ENCODE measurements at places on chromosomes 4 and X.

DNA sequence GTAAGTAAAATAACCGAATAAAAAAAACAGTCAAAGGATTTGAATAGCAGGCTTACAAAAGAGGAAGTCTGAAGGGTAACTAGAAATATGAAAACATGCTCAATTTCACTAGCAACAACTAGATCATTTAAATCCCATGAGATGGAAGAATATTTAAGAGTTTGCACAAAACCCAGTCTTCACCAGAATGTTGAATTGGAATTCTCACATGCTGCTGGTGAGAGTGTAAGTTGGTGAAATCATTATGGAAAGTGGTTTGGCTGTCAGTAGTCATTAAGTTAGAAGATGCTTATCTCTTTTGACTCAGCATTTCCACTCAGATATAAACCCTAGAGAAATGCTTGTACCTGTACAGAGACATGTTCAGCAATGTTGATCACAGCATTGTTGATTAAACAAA is 110.1 kb downstream of the PGRMC2 start:
- no peak for DNase-seq

GRCh38 chr4:88734403-88734949 is 36.8 kb upstream of the NAP1L5 start:
- DNase-seq, result no peak

- no peak for DNase-seq
Measured at GRCh38 chrX:133213117-133213516, 5.0 kb downstream of the TFDP3 start.

GRCh38 chrX:128897621-128898020 is 625.7 kb downstream of the SMARCA1 start:
- no peak for DNase-seq

- DNase-seq, result no peak
Measured at GRCh38 chr4:23903859-23904438, 14.1 kb upstream of the PPARGC1A start.

DNA sequence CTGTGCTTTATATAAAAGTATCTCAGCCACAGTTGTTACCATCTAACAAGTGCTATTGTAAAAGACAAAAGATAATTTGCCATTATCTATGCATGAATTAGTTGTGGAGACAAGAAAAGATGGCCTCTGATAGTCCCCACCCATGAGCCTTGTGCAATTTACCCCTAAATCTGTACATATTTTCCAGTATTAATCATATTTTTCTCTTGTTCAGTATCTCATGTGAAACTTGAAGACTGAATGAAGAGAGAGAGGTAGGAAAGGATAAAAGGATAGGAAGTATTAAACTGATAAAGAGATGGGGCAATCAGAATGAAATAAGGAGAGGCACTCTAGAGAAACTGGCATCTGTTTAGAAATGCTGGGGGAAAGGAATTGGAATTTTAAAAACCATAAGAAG is 3.7 kb downstream of the MYOZ2 start:
- DNase-seq, result no peak

DNA sequence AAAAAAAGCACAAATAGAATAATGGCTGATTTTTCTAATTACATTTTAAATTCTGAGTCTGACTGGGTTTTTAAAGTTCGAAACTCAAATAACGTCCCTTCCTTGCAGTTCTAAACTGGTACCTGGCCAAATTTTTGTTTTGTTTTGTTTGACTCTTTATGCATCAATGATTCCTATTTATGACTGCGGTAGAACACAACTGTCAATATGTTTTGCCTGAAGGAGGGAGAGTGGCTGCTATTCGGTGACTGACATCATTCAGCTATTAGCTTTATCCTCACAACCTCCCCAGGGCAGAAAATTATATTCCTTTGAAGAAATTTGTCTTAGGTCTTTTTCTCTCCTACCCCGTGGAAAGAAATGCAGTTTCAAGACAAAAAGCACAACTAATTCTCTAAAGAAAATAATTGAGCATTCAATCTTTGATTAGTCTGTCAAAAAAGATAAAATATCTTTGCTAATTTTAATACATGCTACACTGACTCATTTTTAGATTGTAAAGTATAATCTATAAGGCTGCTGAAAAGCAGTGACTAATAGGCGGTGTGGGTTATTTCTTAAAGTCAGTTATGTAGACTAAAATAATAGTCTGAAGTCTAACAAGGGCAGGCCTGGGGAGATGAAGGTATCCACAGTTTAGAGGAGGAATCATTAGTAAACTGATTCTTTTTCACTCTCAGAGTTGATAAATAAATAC is 61.9 kb downstream of the TMEM150C start:
- DNase-seq, result no peak

- DNase-seq, result no peak
Measured at GRCh38 chr4:68987007-68987406, 35.4 kb upstream of the UGT2A3 start.

DNA sequence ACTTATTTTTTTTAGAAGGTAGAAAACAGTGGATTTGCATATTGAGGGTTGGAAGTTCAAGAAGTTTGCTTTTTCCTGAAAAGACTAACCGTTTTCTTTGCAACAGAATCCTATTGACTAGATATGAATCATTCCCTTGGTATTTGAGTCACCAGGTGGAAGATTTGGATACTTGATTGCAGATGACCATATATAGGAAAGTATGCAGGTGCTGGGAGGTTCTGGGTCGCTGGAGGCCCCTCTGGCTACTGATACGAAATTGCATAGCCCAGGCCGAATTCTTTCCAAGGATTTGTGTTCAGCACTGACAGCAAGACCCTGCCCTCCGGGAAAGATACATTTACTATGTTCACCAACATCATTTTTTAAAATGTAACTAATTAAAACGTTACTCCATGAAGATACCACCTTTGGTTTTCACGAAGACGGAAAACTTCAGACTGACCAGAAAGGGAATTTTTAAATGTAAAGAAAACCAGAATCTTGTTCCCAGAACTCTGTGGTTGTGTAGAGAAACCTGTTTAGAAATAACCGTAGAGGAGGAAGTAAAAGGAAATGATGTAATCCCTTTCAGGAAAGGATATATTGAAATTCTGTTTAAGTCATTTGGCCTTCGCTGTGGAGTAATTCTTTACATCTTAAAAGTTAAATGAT is 946 bp downstream of the ANXA3 start:
- DNase-seq, result no peak

DNA sequence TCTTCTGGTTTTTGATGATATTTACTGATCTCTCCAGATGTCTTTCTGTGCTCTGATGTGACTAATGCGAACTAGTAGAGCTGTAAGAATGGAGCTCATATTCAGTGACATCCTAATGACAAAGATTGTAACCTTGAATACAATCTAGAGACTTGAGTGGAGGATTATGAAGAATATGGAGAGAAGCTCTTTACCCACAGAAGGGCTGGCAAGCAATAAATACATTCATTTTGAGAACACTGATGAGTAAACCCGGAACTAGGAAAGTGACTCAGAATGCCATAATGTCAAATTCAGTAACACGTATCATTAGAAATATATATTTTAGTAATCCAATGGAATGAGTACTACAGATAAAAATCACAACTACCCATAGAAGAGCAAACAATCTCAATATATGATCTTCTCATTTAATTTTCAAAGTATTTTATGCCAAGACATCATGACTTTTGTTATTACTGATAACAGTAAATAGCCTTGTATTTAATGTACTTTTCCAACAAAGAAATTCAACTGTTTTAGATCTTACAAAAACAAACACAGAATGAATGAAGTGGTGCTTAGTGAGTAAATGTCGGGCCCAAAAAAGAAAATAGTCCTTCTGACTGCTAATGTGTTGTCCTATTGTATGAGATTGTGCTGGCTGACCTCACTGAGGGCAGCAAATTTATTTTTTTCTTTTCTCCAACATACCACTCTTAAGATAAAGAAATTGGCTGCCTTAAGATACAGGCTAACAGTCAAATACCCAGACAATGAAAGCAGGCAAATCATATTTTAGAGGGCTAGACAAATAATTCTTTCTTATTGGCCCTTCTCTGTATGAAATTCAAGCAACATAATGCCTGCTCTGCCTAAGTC is 49.2 kb upstream of the HDAC8 start:
- DNase-seq, result no peak

- no peak for DNase-seq
Measured at GRCh38 chr4:85548116-85548515, 73.2 kb downstream of the ARHGAP24 start.

DNA sequence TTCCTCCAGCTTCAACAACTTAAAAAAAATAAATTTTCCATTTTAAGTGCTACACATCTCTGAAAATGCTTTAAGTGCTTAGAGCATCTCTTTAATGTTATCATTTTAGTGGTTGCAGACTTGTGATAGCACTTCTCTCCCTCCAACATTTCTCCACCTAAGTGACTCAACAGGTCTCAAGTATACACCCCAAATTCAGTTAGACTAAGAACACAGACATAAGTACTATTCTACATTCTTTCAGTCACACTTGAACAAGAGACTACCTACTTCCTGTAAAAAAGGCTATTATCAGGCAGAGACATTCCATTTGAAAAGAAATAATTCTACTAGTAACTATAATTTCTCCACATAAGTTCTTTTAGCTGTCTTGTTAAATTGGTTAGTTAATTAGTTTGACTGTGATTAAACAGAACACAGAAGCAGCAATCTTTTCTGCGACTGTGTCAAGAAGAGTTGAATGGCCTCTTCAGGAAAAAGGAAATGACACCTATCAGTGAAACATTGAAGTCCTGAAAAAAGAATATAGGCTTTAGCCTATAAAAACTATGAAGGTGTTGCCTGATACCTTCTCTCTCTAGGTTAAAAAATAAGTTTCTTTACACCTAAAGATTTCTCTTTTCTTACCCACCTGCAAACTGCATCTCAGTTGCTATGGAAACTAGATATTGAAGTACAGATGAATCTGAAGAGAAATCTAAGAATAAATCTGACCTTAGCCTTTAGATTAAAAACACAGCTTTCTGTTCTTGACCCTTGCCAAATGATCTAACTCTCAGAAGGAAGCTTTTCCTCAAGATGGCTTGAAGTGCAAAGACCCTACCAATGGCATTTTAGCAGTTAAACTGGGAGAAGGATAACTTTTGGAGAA is 18.0 kb downstream of the NAF1 start:
- no peak for DNase-seq

DNA sequence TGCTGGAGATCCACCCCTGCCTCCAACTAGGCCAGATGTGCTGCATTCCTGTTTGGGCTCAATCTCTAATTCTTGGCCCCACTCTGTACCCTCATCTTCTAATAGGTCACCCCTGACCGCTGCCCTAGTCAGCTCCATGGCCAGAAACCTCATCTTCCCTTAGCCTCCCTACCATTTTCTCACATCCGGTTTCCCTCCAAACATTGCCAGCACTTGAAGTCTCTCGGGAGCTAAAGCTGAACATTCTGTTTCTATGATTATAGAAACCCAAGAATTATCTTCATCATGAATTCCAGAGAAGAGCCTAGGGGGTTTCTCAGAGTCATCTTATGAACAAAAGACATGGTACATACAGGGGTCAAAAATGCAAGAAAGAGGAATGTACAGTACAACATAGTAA is 179.7 kb downstream of the AMELX start:
- no peak for DNase-seq

DNA sequence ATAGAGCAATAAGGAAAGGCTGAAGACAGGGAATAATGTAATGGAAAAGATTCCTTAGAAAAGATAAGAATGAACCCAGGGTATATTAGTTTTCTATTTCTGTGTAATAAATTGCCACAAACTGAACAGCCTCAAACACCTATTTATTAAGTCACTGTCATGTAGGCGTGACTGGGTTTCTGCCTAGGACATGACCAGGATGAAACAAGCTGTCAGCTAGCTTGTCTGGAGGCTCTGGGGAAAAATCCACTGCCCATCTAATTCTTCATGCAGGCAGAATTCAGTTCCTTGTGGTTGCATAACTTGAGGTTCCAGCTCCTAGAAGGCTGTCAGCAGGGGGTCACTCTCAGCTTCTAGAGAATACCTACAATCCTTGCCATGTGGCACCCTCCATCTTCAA is 277.7 kb downstream of the TMA16 start:
- DNase-seq, result no peak

DNA sequence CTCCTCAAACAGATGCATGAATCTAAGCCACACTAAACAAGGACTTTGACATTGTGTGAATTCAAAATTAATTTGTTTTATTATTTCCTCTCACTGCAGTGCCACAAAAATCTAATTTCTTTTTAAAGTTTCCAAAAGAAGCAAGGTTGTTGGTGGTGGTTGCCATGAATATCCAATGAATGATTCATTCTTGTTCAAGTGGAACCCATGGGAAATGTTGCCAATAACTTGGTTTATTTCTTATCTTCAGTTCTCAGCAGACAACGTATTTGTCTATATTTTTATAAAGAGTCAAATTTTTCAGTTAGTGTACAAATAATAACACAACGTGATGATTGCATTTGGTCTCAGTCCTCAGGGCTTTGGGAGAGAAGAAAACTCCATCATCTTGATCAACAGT is 309.4 kb upstream of the NOCT start:
- no peak for DNase-seq

- DNase-seq, result no peak
Measured at GRCh38 chr4:130197946-130198345, 1102.0 kb downstream of the C4orf33 start.

DNA sequence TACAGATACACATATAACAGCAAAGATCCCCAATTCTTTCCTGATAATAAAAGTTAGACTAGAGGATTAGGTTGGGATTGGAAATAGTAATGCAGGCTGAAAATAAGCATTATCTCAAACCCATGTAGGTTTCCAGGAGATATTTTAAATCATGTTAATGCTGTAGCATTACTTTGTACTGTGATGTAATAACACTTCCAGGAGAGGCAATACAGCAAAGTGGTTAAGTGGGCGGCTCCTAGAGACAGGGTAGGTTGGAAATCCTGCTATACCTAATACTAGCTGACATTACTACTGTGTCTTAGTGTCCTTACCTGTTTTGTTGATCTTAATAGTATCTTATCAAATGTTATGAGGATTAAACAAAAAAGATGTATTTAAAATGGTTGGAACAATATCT is 9.6 kb downstream of the PAICS start:
- no peak for DNase-seq

GRCh38 chrX:23643020-23643419 is 24.3 kb upstream of the PRDX4 start:
- no peak for DNase-seq

- DNase-seq, result no peak
Measured at GRCh38 chr4:6548201-6548881, 26.6 kb upstream of the MAN2B2 start.

DNA sequence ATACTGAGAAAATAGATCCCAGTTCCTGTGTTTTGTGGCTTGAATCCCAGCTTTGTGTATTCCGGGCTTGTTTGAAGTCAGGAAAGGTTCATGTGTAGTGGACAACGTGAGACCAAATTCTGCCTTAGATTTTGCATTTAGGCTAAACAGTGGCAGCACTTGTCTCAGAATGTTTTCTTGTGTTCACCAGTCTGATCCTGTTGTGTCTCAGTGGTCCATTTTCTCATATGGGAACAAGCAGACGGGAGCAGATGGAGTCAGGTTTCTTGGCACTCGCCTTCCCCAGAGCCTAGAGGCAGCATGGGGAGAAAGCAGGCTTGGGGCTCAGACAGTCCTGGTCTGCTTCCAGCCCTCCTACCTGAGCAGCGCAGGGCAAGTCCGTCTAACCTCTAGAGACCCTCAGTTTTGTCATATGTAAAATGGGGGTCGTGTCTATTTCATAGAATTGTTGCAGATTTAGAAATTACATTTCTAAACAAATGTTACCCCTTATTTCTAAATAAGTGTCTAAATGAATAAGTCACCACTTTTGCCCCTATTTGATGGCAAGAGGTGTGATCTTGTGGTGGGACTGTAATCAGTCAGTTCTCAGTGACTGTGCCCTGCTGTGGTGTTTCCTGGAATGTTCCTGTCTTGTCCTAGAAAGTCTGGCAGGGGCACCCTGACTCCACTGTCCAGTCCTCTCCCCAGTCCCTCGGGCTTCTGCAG is 28.3 kb upstream of the MSANTD1 start:
- DNase-seq, result no peak
